ENCODE measurements at places on chromosomes 1 and 21.
A peak's percentile ranks its signal among the peaks of the same experiment; 100 is the strongest.

DNA sequence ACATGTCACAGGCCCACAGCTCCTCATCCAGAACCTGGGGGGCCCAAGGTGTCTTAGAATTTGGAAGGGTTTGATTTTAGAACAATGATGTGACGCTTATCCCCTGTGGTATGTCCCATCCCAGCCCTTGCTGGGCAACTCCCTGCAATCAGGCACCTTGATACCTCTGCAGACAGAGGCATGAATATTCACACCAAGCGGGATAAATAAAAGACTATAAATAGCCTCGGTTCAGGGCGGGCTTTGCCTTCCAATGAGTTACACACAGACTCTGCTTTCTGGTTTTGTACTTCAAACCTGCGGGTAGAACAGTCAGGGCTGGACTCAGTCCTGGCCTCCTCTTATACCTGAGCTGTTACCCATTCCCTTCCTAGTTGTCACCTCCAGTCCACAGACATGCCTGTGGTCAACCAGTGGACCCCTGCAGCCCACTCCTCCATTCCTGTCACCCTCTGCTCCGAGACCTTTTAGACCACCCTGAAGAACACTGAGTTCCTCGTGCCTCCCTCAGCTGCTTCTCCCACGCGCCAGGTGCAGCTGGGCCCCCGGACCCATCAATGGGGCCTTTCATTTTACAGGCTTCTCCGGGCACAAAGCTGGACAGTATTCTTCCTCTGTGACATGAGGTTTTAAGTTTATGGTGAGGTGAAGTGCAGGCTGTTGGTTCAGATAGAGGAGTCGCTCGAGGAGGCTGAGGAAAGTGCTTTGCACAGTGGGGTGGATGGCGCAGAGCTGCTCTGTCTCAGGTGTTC is 120.1 kb upstream of the TNR start:
- DNase-seq, result peak; percentile 38

DNA sequence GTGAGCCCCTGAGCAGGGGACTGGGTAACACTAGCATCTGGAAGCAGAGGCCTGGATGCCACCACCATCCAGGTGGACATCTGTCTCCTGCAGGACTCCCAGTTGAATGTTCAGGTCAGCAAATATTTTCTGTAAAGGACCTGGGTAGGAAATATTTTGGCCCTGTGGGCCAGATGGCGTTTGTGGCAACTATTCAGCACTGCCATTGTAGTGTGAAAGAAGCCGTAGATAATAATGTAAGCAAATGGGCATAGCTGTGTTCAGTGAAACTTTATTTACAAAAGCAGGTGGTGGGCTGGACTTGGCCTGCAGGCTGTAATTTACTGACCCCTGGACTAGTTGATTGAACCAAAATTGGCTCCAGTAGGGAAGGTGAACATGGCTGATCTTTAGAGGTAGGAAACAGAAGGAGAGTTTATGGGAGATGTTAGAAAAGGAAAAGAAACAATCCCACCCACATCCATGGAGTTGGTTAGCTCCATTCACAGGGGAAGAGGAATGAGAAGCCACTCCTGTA is 20.0 kb upstream of the CD101 start:
- no peak for DNase-seq

GRCh38 chr1:12194666-12195216 is 27.9 kb downstream of the TNFRSF1B start:
- no peak for DNase-seq

GRCh38 chr1:224160171-224160682 is 22.8 kb upstream of the DEGS1 start:
- DNase-seq, result no peak

- no peak for DNase-seq
These were observed 1.2 kb downstream of the SCAF4 start for GRCh38 chr21:31730712-31731055.

- DNase-seq, result no peak
These were observed 207.1 kb downstream of the BRINP2 start for GRCh38 chr1:177377866-177378265.

DNA sequence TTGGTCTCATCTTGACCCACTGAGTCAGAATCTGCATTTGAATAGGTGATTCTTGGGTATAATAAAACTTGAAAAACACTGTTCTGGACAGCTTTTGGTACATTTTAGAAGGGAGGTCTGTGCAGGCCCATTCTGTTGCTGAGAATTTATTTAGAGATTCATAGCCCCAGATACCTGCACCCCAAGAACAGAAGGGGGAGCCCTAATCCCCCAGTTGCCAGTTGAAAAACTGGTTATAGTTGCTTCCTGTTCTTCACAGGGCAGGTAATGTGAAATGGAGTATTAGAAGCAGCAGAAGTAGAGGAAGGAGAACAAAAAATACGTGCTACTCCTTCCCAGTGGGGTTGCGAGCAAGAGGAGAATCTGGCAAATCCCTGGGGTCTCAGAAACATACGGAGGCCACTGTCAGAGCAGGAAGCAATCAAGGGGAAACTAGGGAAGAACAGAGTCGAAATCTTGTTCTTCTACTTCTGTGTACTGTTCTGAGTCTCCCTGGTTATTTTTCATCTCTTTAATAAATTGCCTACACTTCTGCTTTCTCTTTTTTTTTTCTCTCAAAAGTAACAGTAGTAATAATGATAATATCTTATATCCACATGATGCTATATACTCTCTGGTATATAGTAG is 4.6 kb upstream of the CLCA2 start:
- DNase-seq, result no peak

DNA sequence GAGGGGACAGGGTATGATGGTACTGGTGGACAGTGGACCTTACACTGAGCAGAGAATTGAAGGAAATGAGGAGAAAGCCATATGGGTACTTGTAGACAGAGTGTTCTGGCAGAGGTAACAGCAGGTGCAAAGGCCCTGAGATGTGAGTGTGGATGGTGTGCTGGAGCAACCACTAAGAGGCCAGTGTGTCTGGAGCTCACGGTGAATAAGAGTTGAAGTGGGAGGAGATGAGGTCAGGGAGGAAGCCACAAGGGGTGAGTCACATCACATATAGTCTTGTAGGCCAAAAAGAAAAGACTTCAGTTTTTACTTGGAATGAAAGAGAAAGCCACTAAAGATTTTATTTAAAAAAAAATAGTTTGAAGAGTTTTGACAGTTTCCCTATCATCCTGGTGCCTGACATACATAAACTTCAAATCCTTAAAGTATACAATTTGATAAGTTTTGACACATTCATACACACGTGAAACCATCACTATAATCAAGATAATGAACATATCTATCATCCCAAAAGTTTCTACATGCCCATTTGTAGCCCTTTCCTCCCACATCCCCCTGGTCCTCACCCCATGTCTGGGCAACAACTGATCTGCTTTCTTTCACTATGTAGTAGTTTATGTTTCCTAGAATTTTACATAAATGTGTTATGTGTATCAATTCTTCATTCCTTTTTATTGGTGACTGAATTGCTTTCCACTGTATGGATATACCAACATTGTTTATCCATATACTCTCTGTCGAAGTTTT is 148.4 kb downstream of the GPATCH2 start:
- no peak for DNase-seq

DNA sequence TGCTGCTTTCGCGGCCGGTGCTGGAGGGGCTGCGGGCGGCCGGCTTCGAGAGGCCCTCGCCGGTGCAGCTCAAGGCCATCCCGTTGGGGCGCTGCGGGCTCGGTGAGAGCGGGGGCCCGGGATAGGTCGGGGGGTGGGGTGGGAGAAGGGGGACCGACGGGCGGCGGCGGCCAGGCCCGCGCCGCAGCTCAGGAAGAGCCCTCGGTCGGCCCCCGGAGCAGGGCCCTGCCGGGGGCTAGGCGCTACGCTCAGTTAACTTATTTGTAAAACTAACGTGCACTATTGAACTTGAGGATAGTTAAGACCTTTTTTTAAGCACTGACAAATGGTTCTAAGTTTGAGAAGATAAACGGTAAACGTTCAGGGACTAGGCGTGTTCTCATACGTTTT is 418 bp downstream of the DDX20 start:
- DNase-seq, result no peak

GRCh38 chr1:9589144-9589718 is 520 bp downstream of the TMEM201 start:
- peak; percentile 71 for DNase-seq

DNA sequence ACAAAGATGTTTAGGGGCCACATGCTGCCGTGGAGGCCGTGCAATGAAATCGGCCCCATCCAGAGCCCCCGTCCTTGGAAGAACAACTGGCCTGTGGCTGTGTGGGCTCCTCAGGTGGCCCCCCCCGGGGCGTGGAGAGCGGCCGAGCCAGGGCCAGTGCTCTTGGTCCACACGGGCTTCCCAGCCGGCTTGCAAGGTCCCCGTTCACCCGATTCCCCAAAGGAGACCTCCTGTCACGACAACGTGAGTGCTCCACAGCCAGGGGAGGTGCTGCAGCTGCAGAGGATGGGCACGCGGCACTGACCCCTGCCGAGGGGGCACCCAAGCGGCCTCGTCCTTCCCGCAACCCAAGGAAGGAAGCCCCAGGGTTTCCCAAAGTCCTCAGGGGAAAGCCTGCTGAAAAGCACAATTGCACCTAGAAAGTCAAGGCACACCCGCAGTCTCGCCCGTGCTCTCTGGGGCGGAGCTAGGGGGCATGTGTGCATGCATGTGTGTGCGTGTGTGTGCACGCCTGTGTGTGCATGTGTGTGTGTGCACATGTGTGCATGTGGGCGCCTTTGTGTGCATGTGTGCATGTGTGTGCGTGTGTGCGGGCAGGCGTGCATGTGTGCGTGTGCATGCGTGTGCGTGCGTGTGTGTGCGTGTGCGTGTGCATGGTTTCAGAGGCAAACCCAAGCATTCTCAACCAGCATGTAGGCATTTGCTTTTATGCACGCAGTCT is 48.2 kb downstream of the SLX9 start:
- no peak for DNase-seq
